ENCODE measurements at places on chromosomes 3 and 15. TPM values are rescaled to one million over a fixed set of nuclear protein-coding genes. Genes with fewer than 3 reads are reported as not detected.

DNA sequence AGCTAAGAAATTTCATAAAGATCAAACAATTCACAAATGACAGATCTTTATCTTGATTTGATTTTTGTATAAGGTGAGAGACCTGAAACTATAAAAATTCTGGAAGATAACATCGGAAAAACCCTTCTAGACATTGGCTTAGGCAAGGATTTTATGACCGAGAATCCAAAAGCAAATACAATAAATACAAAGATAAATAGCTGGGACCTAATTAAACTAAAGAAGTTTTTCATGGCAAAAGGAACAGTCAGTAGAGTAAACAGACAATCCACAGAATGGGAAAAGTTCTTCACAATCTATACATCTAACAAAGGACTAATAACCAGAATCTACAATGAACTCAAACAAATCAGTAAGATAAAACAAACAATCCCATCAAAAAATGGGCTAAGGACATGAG lies 116.9 kb upstream of the BCHE start:
- no peak for DNase-seq

- DNase-seq: no peak
Observed at GRCh38 chr15:80789796-80790195, 10.6 kb downstream of the CEMIP start.

- no peak for DNase-seq
Observed at GRCh38 chr3:49718858-49719213, 648 bp downstream of the AMIGO3 start.

- DNase-seq: no peak
Observed at GRCh38 chr3:126209741-126210140, 29.4 kb upstream of the ALDH1L1 start.

Gene LRRC2
- total RNA-seq: 2.3 TPM

- no peak for DNase-seq
Observed at GRCh38 chr3:122824465-122825381, 29.9 kb downstream of the SLC49A4 start.

GRCh38 chr3:178680489-178680888 lies 144.3 kb downstream of the KCNMB2 start:
- no peak for DNase-seq

- no peak for DNase-seq
Observed at GRCh38 chr3:80993241-80993945, 768.1 kb downstream of the GBE1 start.

Gene CX3CR1
- 0.19 TPM for total RNA-seq

GRCh38 chr3:58272891-58273290 lies 33.2 kb upstream of the RPP14 start:
- no peak for DNase-seq

GRCh38 chr3:158896729-158897128 lies 94.9 kb downstream of the MFSD1 start:
- DNase-seq: no peak

GRCh38 chr3:112374333-112374734 lies 41.4 kb downstream of the CD200 start:
- no peak for DNase-seq

Gene HRG
- not detected for total RNA-seq

- DNase-seq: no peak
Observed at GRCh38 chr3:52126036-52126435, 28.2 kb downstream of the POC1A start.

DNA sequence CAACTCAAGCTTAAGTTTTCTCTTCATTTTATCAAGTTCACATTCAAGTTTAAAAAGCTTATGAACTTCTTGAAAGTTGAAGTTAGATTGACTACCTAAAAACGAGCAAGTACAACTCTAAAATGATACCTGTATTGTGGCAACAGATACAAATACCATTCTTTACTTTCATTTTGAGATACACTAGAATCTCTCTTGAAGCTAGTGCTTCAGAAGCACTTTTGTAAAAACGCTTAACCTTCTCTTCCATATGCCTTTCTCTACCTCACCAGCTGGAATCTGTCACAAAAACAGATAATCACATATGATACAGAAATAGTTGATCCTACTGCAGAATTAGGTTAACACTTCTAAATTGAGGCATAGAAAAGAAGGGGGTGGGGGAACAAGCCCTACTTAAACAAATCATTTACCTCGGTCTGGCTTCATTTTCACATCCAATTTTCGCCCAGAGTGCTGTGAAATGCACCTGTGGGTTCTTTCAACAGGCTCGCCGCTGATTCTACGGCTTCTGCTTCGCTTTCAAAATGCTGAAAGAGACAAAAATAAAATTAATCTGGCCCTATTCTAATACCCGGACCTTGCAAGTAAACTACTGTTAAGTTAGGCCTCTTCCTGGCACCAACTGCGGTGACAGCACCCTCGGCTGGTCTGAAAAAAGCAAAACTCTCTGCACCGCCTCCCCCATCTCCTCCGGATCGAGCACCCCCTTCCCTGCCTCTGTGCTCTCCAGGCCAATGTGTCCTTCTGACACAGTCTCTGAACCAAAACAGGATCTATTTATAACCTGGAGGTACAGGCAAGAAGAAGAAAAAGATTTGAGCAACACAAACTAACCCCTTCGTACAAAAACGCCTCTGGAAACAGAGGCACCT lies 1.4 kb downstream of the ATOSA start:
- no peak for DNase-seq

DNA sequence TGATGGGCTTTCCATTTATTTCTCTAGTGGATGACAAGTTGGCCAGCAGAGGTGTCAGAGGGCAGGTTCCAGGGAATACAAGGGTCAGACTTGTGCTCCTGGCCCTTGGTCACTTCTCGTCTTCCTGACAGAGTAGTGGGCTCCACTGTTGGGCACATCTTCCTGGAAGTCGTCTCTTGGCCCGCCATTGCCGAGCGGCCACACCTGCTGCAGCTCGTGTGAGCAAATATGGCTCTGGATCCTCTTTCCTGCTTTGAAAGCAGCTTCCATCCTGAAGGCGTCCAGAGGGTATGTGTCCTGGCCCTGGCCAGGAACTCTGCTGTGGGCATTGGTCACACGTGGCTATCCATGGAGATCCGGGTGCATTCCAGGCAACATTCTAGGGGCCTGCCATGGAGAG lies 100.2 kb downstream of the SNRPN start:
- no peak for DNase-seq

DNA sequence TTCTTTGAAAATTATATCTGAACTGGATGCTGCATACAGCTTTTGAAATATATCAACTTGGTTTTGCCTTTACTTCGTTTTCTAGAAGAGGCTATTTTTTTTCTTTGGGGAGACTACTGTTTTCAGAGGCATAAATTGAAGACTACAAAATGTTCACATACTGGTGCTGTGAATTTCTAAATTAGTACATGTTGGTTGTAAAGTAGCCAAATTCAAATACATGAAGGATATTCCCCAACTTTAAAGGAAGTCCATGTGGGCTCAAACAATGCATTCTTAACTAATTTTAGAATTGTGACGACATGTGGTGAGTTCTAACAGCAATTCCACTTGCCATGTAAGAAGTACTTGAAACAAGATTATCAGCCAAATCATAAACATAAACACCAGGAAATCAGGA lies 295.7 kb downstream of the TUSC7 start:
- no peak for DNase-seq

DNA sequence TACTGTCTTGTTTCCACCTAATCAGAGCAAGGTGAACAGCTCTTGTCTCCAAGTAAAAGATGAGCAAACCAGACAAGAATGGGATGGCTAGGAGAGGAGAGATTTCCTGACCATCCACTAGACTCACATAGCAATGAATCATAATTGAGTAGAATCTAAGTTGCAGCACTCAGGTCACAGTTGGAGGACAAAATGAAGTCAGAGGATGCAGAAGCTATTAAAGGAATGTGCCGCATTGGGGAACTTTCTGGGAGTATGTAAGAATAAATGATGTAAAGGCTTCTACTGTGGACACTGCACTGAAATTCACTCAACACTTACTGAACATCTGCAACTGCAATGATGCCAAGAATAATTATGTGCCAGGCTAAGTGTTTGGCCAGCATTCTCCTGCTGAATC lies 217.4 kb upstream of the WNT5A start:
- DNase-seq: no peak

Gene NTRK3
- total RNA-seq: 5.2 TPM
